ENCODE measurements at places on chromosomes 6 and 20.
A peak's percentile ranks its signal among the peaks of the same experiment; 100 is the strongest.

DNA sequence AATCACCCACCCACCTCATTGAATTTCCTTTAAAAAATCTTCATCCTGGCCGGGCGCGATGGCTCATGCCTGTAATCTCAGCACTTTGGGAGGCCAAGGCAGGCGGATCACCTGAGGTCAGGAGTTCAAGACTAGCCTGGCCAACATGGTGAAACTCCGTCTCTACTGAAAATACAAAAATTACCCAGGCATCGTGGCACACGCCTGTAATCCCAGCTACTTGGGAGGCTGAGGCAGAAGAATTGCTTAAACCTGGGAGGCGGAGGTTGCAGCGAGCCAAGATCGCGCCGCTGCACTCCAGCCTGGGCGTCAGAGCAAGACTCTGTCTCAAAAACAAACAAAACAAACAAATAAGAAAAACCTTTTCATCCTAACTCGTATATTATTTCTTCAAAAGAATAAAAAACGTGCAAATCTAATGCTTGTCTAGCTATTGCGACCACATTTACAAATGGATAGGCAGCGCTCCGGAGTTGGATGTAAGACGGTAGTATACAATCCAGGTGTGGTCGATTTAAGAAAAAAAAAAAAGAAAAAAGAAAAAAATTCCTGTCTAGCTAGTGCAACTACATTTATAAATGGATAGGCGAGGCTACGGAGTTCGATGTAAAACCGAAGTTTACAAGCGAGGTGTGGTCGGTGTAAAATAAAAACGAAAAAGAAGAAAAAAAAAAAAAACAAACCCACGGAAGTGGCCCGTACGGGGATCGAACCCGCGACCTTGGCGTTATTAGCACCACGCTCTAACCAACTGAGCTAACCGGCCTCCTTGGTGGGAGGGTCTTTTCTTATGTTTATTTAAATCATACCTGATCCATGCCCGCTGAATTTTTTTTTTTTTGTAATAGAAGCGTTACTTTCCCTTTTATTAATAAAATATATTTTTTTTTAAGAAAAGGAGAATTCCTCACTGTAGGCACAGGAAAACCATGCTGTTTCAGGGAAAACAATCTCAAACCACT lies 70.7 kb upstream of the PRSS16 start:
- peak; percentile 41 for DNase-seq

- DNase-seq = no peak
Measured at GRCh38 chr6:21971541-21971940, 325.3 kb downstream of the PRL start.

DNA sequence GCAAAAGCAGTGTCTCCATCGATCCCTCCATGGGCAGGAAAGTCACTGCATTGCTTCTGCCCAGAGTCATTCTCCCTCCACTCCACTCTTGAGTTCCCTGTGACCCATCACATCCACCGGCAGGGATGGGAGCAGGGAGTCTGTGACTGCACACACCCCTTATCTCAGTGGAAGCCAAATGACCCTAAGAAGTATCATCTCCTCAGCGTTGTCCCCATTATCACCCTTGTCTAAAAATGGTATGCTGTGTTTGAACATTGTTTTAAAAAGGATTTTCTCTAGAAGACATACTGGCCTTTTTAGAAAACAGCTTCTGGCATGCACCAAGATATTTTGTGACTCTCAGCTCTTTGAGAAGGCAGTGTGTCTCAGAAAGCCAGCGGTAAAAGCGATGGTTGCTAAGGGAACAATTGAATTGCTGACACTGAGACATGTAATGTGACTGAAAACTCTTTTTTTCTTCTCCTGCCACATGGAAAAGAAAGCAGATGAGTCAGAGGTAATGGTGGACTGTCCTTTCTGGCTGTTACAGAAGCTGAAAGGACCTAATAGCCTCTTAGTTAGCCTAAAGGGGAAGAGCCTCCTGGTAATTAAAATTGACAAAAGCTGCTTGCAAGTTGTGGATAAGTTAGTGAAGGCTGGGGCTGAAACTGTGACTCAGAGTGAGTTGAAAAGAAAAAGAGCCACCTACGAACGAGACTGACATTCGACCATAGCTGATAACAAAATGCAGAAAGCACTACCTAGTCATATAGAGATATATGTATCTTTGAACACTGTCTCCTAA lies 120.5 kb downstream of the MAP3K7 start:
- no peak for DNase-seq

GRCh38 chr6:167722634-167723309 lies 103.9 kb upstream of the AFDN start:
- no peak for DNase-seq

- no peak for DNase-seq
Measured at GRCh38 chr6:22451962-22452361, 117.4 kb upstream of the HDGFL1 start.

DNA sequence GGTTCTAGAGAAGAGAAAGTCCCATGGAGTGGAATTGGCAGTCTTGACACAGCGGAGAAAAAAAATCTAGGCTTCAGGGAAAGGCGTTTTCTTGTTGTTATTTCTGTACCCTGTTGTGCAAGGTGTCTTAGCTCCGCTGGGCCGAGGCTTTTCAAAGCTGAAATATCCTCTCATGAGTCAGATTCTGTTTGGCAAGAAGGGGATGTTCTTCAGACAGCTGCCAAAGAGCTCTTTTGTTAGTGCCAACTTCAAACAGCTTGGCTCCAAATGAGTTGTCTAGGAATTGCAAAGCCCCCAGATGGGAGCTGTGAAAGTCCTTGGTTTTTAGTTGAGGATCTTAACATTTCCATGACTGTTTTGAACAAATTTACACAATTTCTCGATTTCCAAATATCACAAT lies 45.6 kb downstream of the LRRN4 start:
- no peak for DNase-seq

DNA sequence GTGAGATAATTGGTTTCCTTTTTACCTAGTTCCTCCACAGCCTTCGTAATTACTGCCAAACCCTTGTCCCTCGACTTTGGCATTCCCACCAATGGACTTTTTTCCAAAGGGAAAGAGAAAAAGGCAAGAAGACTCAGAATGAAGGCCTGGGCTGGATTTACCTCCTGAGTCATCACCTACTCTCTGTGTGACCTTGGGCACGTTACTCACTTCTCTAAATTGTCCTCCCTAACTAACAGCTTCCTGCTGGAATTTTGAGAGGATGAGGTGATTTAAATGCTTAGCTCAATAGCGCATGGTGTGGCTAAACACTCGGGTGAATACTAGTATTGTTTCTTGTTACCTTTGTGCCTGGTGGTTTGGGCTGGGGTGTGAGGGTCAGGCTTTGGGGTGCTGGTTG lies 146.6 kb downstream of the DHX35 start:
- DNase-seq = no peak

DNA sequence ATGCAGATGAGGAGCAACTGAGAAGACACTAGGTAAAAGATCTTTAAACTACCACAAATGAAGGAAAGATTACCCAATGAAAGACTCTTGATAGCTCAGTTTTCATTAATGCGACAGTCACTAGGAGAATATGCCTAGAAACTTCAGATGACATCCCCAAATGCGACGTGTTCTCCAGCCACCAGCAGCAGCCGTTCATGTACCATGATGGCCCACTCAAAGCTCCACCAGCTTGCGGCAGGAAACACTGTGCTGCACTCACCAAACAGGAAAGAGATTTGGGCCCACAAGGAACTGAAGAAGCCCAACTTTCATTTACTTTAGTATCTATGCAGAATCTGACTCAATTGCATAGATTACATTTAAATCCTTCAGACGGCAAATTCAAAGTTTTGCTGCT lies 7.5 kb downstream of the DIDO1 start:
- peak; percentile 44 for DNase-seq

DNA sequence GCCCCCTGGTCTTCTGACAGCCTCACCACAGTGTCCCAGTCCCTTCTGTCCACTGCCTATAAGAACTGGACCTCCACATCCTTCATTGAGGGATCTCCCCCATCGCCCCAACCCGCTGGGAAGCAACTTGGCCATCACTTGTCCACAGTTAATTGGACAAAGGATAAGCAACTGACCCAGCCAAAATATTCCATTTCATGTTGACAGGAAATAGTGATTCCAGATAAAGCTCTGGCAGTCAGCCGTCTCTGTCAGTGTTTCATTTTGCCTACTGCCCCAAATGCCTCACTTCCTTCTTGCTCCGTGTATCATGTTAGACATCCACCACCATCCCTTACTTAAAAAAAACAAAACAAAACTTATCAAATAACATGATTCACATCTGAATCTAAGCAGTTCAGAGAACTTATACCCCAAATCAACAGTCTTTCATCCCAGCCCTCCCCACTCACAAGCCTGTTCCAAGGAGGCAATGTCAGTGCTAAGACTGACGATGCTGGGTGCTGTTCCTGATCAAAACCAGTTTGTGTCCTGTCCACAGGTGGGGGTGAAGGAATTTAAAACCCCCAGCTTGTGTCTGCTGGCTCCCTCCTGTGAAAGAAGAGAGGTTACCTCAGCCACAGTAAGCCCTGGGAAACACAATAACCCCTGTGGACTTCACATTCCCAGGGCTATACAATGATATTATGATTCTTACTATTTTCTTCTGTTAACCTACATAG lies 162.5 kb downstream of the WDR27 start:
- DNase-seq = no peak

- no peak for DNase-seq
Measured at GRCh38 chr6:14053811-14054210, 63.8 kb upstream of the CD83 start.

DNA sequence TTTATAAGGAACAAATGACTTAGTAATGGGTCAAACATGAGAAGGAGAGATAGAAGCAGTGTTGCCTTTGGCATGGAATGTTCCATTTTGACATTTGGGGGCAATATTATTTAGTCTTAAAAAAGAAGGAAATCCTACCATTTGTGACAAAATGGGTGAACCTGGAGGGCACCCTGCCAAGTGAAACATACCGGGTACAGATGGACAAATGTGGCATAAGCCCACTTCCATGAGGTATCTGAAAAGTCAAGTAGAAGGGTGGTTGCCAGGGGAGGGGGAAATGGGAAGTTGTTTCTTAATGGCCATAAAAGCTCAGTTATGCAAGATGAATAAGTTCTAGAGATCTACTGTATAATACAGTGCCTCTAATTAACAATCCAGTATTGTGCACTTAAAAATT lies 269.3 kb downstream of the TBC1D7 start:
- DNase-seq = no peak

GRCh38 chr20:10922506-10922905 lies 248.7 kb upstream of the JAG1 start:
- no peak for DNase-seq

- no peak for DNase-seq
Measured at GRCh38 chr20:24002896-24003295, 14.3 kb upstream of the GGTLC1 start.

GRCh38 chr20:10581823-10582222 lies 92.0 kb downstream of the JAG1 start:
- DNase-seq = no peak

- no peak for DNase-seq
Measured at GRCh38 chr6:84416043-84416657, 188.7 kb upstream of the CEP162 start.

DNA sequence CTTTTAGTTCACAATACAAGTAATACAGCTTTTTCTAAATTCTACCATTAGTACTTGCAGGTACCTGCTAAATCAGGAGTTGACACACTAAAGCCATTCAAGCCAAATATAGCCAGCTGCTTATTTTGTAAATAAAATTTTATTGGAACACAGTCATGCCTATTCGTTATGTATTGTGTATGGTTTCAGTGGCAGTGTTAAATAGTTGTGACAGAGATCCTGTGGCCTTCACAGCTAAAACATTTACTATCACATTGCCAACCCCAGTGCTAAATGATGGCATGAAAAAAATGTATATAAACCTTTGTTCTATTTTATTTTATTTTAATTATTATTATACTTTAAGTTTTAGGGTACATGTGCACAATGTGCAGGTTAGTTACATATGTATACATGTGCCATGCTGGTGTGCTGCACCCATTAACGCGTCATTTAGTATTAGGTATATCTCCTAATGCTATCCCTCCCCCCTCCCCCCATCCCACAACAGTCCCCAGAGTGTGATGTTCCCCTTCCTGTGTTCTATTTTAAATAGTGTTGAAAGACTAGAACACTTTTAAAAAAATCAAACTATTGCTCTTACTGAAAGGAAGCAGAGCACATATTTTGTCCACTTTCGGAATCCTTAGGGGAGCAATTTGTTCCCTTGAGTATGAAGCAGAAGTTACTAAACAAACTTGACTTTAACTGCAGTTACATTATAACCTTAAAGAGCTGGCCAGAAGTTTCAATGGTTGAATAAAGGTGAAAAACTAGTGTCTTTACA lies 115.7 kb downstream of the PRIM2 start:
- no peak for DNase-seq

GRCh38 chr6:24576447-24576846 lies 69.5 kb downstream of the KIAA0319 start:
- DNase-seq = no peak

DNA sequence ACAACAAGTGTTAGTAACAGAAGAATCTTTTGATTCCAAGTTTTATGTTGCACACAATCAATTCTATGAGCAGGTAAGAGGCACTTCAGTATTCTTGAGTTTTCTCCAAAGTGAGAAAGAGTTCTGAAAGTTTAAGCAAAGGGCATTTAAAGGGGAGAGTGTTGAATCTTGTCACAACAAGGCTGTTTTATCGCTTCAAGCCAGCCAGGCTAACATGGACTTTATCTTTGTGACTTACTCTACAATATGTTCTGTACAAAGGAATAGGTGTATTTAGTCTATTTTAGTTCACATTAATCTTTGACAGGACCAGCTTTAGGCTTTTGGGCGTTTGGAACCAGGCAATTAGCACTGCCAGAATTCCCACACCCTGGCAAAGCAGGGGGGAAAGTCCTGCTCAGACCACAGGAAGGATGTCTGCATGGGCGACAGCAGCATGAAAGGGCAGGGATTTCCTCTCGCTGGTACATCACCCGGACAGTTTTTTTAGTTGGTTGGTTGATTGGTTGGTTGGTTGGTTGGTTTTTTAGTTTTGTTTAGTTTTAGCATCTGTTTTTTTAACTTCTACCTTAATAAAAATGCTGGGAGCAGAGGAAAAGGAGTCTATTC lies 395.4 kb upstream of the SOX4 start:
- no peak for DNase-seq

- DNase-seq = no peak
Measured at GRCh38 chr6:154766288-154766687, 33.1 kb downstream of the SCAF8 start.

GRCh38 chr6:76770281-76770680 lies 693.0 kb downstream of the HTR1B start:
- no peak for DNase-seq

DNA sequence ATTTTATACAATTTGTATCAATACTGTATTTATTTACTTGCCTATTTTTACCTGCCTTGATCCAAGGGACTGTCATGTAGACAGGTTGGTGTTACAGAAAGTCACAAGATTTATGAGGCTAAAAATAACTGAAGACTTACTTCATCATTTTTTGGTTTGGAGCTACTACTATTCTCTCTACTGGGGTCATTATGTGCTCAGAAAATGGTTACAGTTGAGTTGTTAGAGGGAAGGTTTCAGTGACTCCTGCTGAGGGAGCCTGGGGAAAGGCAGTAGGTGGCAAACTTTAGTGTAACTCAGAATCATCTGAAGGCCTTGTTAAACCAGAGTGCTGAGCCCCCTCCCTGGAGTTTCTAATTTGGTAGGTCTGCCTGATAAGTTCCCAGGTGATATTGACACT lies 118.8 kb downstream of the TINAG start:
- DNase-seq = no peak

All from stimulated activated CD4-positive, alpha-beta T cell treated with anti-CD3 and anti-CD28 coated beads, Interleukin-12 subunit alpha, Interleukin-12 subunit beta, amount 100 ng/mL, for 48 hours (primary cell).